Activated naive CD4-positive, alpha-beta T cell treated with anti-CD3 and anti-CD28 coated beads for 36 hours (primary cell): ENCODE measurements at places on chromosomes 16 and 17.

- no peak for DNase-seq
Measured at GRCh38 chr17:43660816-43661493, 767 bp downstream of the MEOX1 start.

- peak; percentile 79 for DNase-seq
Measured at GRCh38 chr17:45852535-45853297, 8.0 kb downstream of the SPPL2C start.

DNA sequence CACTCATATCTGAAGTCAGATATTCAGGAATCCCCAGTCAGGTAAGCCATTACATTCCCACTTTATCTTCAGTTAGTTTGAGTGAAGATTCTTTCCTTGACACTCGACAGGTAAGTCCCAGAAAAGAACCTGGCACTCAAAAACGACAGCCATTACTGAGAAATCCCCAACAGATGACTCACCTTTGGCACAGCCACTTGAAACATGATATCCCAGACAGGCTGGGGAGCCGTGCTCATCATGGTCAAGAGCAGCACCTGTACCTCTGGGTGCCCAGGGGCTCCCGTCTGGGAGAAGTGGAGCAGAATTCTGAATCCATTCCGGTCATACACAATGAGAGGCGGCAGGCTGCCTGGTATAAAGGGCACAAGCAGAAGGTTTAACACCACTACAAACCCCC, 16.8 kb upstream of the COG7 start:
- DNase-seq = no peak

GRCh38 chr16:68257906-68258800, 6.2 kb upstream of the SLC7A6 start:
- DNase-seq = no peak

GRCh38 chr16:67311607-67312488, 14.7 kb downstream of the KCTD19 start:
- DNase-seq = peak; percentile 98

GRCh38 chr17:1755252-1755826, 6.5 kb upstream of the SERPINF1 start:
- no peak for DNase-seq

- no peak for DNase-seq
Measured at GRCh38 chr17:59669411-59669810, 37.8 kb downstream of the PTRH2 start.

- no peak for DNase-seq
Measured at GRCh38 chr16:50209546-50210265, 56.6 kb downstream of the TENT4B start.

- DNase-seq = no peak
Measured at GRCh38 chr17:57665128-57665527, 80.0 kb downstream of the CCDC182 start.

- no peak for DNase-seq
Measured at GRCh38 chr17:54124456-54124855, 301.7 kb downstream of the KIF2B start.

DNA sequence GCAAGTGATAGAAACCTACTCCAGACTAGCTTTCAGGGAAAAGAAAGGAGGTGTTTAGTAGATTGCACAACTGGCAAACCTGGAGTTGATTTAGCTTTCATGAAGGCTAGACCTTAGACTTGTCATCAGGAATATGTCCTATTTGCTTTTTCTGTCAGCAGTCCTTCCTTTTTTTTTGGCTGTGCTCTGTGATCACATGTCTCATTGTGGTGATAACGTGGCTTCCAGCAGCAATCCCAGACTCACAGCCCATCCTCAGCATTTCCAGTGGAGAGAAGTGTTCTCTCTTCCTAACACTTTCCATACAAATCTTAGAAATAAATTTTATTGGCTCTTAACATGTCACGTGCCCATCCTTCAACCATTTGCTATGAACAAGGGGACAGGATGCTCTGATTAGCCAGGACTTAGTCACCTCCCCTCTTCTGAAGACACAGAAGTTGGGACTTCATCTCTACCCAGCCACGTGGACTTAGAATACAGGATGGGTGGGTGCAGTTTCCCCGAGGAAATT, 74.7 kb downstream of the CDH13 start:
- no peak for DNase-seq

GRCh38 chr16:67245674-67246080, 1.6 kb downstream of the FHOD1 start:
- no peak for DNase-seq

DNA sequence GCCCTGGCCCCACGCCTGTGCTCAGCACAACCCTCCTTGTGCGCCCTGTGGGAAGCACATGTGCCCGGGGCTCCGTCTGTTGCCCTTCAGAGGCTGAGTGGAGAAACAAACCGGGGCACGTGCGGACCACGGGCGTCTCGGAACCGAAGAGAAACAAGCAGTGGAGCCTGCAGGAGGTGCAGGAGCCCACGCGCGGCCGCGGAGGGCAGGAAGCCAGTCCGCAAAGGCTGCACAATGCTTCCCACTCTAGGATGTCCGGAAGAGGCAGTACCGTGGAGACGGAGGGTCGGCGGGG, 75.5 kb upstream of the GNG13 start:
- DNase-seq = no peak

DNA sequence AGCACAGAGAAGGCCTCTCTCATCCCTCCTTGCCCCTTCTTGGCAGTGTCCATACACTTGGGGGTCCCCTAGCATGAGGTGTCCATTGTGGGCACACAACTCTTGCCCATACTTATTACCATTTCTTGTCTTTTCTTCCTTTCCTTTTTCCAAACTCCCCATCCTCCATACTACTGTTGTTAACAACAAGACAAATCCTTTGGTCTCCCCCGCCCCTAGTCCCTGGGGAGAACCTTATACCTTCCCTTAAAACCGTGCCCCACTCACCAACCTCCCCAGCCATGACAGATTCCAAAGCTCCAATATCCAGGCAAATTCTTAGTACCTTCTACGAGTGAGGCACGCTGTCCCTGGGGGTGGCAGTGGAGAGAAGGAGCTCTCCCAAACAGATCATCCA, 82.9 kb downstream of the GAS7 start:
- no peak for DNase-seq

- DNase-seq = no peak
Measured at GRCh38 chr16:5349670-5350517, 252.3 kb upstream of the EEF2KMT start.

DNA sequence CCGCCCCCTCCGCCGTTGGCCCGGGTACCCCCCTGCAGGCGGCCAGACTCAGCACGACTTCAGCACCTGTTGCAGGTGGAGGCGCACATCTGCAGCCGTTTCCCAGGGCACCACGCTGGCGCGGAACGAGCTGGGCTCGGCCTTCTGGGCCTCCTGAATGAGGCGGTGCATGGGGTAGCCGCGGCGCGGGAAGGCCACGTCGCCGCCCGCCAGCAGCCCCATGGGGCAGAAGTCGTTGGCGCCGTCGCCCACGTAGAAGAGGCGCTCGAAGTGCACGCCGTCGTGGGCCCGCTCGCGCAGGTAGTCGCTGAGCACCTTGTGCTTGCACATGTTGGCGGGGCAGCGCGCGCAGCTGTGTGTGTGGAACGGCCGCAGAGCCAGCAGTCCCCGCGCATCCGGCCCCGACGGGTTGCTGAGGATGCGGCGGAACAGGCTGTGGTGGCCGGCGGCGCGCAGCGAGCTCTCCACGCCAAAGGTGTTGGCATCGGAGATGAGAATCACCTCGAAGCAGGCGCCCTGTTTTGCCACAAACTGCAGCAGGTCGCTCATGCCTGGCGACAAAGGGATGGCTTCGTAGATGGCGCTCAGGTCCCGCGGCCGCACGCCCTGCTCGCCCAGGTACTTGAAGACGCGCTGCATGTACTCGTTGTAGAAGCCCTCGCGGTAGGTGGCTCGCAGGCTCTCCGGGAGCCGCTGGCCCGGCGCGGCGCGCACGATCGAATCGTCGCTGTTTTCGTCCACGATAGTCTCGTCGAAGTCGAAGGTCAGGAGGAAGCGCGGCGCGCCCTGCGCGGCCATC, 6.2 kb downstream of the PHOSPHO1 start:
- DNase-seq = peak; percentile 60

DNA sequence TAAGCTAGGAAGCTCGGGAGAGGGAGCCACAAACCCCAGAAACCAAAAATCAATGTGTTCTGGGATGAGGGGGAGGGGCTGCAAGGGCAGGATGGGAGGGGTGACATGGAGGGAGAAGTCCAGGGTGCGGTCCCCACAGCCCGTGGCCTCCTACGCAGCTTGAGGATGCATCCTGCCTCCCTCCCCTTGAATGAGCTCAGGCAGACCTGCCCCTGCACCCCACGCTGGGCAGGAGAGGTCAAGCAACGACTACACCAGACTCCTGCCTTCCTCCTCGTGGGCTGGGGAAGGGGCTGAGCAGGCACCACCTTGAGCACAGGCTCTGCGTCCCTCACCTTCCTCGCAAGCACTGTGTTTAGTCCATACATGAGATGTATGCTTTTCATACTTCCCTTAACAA, 3.9 kb downstream of the ANKRD13B start:
- no peak for DNase-seq

- DNase-seq = no peak
Measured at GRCh38 chr16:56324406-56324805, 100.9 kb downstream of the AMFR start.

DNA sequence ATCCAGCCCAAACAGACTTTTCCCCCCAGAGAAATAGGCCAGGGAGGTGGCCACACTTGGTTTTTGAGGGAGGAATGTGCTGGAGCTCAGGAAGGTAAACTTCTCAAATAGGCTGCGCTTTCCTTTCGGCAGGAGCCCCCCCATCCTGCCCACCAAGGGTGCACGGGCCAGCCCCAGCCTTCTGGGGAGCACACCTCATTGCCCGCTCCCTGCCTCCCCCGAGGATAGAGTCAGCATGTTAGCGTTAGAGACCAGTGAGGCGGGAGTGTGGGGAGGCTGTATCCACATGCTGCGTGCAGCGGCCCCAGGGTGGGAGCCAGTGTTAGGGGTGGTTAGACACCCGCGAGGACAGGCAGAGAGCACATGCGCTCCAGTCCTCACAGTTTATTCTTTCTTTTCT, 42.3 kb downstream of the PIPOX start:
- DNase-seq = no peak
